Tracheal epithelial cell (primary cell): ENCODE measurements at places on chromosomes 6 and 20. TPM values are rescaled to one million over a fixed set of nuclear protein-coding genes. Genes with fewer than 3 reads are reported as not detected.

The SMLR1 gene
- total RNA-seq = not detected in 2 replicates

The PAQR8 gene
- total RNA-seq = 0.96 and 1.7 TPM in 2 replicates

The RAB44 gene
- total RNA-seq = under 0.01 TPM in 1 of 2 replicates, not detected in the other

The TREM1 gene
- 0.72 TPM in 1 of 2 replicates, not detected in the other for total RNA-seq

The ATP5F1E gene
- total RNA-seq = 19.3 and 22.6 TPM in 2 replicates

The GTF2H4 gene
- total RNA-seq = 12.3 and 13.4 TPM in 2 replicates

The RHAG gene
- not detected in 2 replicates for total RNA-seq

The KHDRBS2 gene
- not detected in 2 replicates for total RNA-seq

The PKIB gene
- total RNA-seq = 9.2 and 20.2 TPM in 2 replicates

The DPPA5 gene
- not detected in 2 replicates for total RNA-seq

The TGM3 gene
- under 0.01 and 0.43 TPM in 2 replicates for total RNA-seq

The ANKRD66 gene
- total RNA-seq = not detected in 2 replicates

The CFAP206 gene
- 0.48 TPM in 1 of 2 replicates, not detected in the other for total RNA-seq

The SLC17A9 gene
- 0.43 and 2.4 TPM in 2 replicates for total RNA-seq

The ADGRF4 gene
- total RNA-seq = 16.0 and 27.0 TPM in 2 replicates

The UBE3D gene
- 7.7 and 13.4 TPM in 2 replicates for total RNA-seq

The FAM209A gene
- not detected in 2 replicates for total RNA-seq

The HMGCLL1 gene
- total RNA-seq = 0.48 TPM in 1 of 2 replicates, not detected in the other

The SLC35D3 gene
- total RNA-seq = under 0.01 TPM in 1 of 2 replicates, not detected in the other

The CALHM5 gene
- total RNA-seq = under 0.01 TPM in 1 of 2 replicates, not detected in the other

The EDN1 gene
- total RNA-seq = 0.64 and 45.5 TPM in 2 replicates

The SLC22A16 gene
- not detected in 2 replicates for total RNA-seq

The POM121L2 gene
- not detected in 2 replicates for total RNA-seq

The CCM2L gene
- total RNA-seq = under 0.01 TPM in 1 of 2 replicates, not detected in the other

The WFDC10A gene
- not detected in 2 replicates for total RNA-seq

The RUNX2 gene
- 1.7 and 1.9 TPM in 2 replicates for total RNA-seq

The E2F1 gene
- total RNA-seq = 0.43 and 2.2 TPM in 2 replicates

The CAPN11 gene
- not detected in 2 replicates for total RNA-seq

The EGFL8 gene
- 0.24 TPM in 1 of 2 replicates, not detected in the other for total RNA-seq

The LRRC73 gene
- under 0.01 and 0.24 TPM in 2 replicates for total RNA-seq

The LY6G6C gene
- not detected in 2 replicates for total RNA-seq
